Fibroblast of the aortic adventitia (primary cell): ENCODE measurements at places on chromosomes 5 and 9. TPM values are rescaled to one million over a fixed set of nuclear protein-coding genes. Genes with fewer than 3 reads are reported as not detected.

- DNase-seq: peak; percentile 66
These were observed 5.7 kb downstream of the EDIL3 start for GRCh38 chr5:84378961-84379360.

DNA sequence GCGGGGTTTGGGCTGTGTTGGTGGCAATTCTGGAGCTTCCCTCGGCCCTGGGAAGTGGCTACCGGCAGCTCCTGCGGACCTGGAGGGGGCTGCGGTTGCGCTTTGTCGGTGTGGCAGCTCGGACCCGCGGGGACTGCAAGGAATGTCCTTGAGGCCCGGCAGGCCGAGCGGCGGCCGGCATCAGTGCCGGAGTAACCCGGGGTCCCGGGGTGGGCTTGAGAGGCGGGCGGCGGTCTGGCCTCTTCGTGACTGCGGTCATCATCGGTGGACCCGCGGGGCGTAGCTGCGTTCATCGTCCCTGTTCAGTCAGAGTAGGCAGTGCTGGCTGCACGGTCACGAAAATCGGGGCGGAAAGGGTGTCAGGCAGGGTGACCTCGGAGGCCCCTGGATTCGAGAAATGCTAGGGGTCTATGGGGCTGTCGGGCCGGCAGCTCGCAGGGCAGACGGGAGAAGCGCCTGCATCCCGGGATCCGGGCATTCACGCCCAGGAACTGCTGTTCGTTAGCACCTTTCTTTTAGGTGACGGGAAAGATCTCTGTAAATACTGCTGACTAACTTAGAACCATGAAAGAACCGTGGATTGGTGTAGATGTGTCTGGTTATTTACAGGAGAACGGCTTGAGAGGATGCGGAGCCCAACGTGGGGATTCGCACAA lies 474 bp downstream of the HMGCR start:
- DNase-seq: no peak

GRCh38 chr5:136062366-136063274 lies 33.8 kb downstream of the TGFBI start:
- DNase-seq: peak; percentile 66

DNA sequence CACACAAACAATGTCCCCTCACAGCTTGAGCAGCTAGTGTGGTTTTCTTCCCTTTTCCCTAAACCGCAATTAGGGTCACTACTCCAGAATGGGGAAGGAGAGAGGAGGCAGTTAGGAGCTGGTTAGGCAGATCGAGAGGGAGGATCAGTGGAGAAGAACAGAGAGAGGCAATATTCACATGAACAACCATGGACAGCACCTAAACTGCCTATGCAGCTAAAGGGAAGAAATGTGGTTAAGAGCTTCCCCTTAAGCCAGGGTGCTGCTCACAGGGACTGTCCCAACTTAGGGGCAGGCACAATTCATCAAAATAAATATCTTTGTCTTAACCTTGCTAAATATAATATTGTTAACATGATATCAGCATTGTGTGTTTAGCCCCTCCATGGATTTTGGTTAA lies 359.3 kb upstream of the CDH18 start:
- no peak for DNase-seq

GPBP1 gene
- 73.6 and 113 TPM in 2 replicates for total RNA-seq
